G401 (cell line): ENCODE measurements at places on chromosomes 4 and X.

DNA sequence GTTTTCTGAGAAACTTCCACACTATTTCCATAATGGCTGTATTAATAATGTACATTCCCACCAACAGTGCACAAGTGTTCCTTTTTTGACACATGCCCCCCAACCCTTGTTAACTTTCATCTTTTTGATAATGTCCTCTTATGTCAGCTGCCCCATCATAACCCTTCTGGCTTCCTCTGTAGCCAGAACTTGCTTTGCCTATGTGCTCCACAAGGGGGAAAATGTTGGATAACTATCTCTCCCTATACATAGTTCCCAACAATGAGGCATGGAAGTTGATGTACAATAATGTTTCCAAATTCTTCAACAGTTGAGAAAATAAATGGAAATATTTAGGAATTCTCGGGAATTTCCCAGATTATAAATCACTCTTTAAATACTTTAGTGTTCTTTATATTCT is 142.9 kb downstream of the ASB9 start:
- DNase-seq = no peak

DNA sequence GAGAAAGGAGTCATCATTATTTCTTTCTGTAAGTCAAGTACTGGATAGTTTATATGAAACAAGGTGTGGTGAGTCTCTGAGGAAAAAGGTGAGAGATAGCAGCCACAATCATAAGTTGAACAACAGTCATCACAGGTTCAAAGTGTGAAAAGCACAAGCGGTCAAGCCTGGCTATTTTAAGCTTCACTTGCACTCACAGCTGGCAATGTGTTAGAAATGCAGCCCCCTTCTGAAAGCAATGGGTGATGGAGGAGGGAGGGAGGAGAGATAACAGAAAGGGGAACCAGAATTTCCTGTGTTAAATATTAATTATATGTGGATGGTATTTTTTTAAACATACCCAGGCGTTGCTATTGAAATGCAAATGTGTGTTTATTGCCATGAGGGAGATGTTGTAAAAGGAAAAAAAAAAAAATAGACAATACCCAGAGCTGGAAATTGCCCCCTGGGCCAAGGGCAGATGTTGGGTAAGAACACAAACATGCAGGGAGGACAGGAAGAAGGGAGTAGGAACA is 26.9 kb upstream of the BMP3 start:
- no peak for DNase-seq

- DNase-seq = no peak
Measured at GRCh38 chrX:17848545-17849265, 12.4 kb downstream of the RAI2 start.

DNA sequence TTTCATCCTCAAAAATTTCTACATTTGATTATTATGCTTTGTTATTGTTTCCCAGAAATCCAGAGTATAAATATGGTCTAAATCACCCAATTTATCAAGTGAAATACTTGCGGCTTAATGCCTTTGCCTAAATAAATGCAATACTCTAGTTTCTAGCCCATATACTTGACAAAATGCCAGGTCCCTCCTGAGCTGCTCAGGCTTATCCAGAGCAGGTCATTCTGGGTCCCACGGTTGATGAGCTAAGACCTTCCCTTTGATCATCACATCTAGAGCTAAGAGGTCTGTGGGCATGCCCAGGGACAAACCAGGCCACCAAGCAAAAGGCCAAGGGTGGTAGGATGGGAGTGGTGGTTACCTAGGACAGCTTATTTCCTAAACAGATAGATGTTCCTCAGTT is 180.1 kb downstream of the SMIM20 start:
- no peak for DNase-seq

DNA sequence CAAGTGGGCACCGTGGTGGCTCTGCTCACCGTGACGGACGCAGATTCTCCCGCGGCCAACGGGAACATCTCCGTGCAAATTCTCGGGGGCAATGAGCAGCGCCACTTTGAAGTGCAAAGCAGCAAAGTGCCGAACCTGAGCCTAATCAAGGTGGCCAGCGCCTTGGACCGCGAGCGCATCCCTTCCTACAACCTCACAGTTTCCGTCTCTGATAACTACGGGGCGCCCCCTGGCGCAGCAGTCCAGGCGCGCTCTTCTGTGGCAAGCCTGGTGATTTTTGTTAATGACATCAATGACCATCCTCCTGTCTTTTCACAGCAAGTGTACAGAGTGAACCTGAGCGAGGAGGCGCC is 2.7 kb downstream of the FAT4 start:
- no peak for DNase-seq

- DNase-seq = peak; percentile 45
Measured at GRCh38 chr4:151276787-151277562, at the start of gene PRSS48. Gene PRSS48, plus strand, starts transcription at chr4:151277161. Its CDS starts 12 bp downstream, at chr4:151277173.

DNA sequence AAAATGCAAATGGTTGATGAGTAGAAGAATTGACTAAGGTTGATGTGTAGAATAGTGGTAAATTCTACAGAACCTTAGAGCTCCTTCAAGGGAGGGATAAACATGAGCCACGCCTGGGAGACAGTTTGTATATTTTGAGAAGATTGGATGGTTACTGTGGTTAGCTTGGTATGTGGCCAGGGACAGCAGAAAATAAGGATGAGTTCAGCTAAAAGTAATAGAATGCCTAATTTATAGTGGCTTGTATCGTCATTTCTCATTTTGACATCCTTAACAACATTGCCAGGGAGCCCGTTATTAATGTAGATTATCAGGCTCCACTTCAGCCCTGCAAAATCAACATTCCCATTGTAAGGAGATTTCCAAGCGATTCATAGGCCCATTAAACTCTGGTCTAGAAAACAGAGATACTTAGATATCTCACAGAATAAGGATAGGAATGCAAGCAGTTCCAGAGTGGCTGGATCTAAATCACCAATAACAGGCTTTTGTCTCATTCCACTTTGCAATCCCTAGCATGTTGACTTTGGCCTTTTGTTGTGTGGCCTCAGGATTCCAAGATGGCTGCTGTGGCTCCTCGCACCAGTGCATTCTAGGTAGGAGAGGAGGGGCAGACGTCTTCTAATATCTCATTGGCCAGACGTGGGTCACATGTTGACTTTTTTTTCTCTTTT is 6.4 kb upstream of the PTTG2 start:
- no peak for DNase-seq

GRCh38 chrX:101108284-101108683 is 10.3 kb downstream of the CENPI start:
- no peak for DNase-seq
